ENCODE measurements at places on chromosomes 1 and 21. TPM values are rescaled to one million over a fixed set of nuclear protein-coding genes. Genes with fewer than 3 reads are reported as not detected.

DYNLT4 gene
- not detected for total RNA-seq

VAMP3 gene
- total RNA-seq, result 51.2 TPM

DNA sequence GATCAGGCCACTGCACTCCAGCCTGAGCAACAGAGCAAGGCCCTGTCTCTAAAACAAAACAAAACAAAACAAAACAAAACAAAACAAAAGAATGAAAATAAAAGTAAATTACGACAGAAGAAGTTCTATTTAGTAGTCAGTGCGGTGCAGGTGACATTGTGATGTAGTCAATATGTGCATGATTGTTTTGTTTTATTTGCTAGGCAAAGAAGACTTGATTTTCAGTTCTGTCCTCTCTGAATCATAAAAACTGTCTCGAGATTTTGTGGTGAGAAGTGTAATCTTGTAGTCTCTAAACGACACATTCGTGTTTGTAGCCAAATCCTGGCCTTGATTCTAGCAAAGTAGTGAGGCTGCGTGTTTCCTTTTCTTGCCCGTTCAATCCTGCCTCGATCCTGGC lies 23.5 kb downstream of the PEX14 start:
- no peak for DNase-seq
- no peaks in the 10 kb centered on the region for H3K27me3 ChIP-seq
- H3K4me1 ChIP-seq, result no peaks in the 10 kb centered on the region
- no peak overlapping the region for H3K4me3 ChIP-seq
- peak overlapping the region; percentile 9 for H3K27ac ChIP-seq
- no peaks in the 10 kb centered on the region for H3K36me3 ChIP-seq

- no peaks in the 10 kb centered on the region for H3K27me3 ChIP-seq
- DNase-seq, result peak; percentile 94
- H3K27ac ChIP-seq, result peak overlapping the region; percentile 89
These were observed 59.2 kb upstream of the SSBP3 start for GRCh38 chr1:54465351-54465811.

DNA sequence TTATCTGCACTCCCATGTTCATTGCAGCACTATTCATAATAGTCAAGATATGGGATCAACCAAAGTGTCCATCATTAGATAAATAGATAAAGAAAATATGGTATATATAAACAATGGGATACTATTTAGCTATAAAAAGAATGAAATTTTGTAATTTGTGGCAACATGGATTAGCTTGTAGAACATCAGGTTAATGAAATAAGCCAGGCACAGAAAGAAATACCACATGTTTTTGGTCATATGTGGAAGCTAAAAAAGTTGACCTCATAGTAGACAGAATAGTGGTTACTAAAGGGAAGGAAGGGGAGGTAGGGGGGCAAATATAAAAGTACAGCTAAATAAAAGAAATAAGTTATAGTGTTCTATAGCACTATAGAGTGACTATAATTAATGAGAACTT lies 68.5 kb downstream of the SCMH1 start:
- no peak for DNase-seq
- H3K4me3 ChIP-seq, result no peak overlapping the region
- no peaks in the 10 kb centered on the region for H3K36me3 ChIP-seq
- no peaks in the 10 kb centered on the region for H3K27me3 ChIP-seq
- H3K4me1 ChIP-seq, result no peaks in the 10 kb centered on the region

DNA sequence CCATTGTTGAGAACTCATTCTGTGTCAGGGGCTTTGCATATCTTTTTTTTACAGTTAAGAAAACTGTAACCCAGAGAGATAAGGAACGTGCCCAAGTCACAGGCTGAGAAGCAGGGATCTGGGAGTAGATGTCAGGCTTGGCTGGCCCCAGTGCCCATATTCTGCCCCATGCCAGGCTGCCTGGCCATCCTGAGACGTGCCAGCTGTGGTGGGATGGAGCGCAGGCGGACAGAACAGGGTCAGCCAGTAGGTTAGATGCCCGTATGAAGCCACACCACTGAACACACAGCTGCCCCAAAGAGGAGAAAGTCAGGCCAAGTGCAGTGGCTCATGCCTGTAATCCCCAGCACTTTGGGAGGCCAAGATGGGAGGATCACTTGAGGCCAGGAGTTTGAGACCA lies 55.9 kb downstream of the SLC66A1 start:
- no peaks in the 10 kb centered on the region for H3K4me1 ChIP-seq
- no peak overlapping the region for H3K27ac ChIP-seq
- no peak for DNase-seq
- no peaks in the 10 kb centered on the region for H3K36me3 ChIP-seq
- no peaks in the 10 kb centered on the region for H3K27me3 ChIP-seq

GRCh38 chr1:5504364-5504740 lies 487.9 kb downstream of the NPHP4 start:
- H3K36me3 ChIP-seq, result no peaks in the 10 kb centered on the region
- no peaks in the 10 kb centered on the region for H3K27me3 ChIP-seq
- H3K4me3 ChIP-seq, result no peak overlapping the region
- no peaks in the 10 kb centered on the region for H3K4me1 ChIP-seq
- no peak overlapping the region for H3K27ac ChIP-seq

- DNase-seq, result no peak
- H3K4me3 ChIP-seq, result no peak overlapping the region
- no peak overlapping the region for H3K27ac ChIP-seq
- H3K27me3 ChIP-seq, result no peaks in the 10 kb centered on the region
These were observed 38.3 kb downstream of the CAMSAP2 start for GRCh38 chr1:200776949-200777348.

DNA sequence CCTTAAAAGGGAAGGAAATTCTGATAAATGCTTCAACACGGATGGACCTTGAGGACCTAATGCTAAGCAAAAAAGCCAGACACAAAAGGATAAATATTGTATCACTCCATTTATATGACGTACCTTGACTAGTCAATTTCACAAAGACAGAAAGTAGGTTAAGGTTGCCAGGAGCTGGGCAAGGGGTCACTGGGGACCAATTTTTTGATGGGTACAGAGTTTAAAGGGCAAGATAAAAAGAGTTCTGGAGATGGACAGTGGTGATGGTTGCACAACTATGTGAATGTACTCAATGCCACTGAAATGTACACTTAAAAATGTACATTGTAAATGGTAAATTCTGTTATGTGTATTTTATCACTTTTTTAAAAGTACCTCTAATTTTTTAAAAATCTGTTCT lies 32.1 kb upstream of the SLAMF9 start:
- H3K4me3 ChIP-seq, result no peak overlapping the region
- no peaks in the 10 kb centered on the region for H3K36me3 ChIP-seq
- H3K27me3 ChIP-seq, result peaks cover 5% of the 10 kb centered on the region
- H3K27ac ChIP-seq, result no peak overlapping the region
- peaks cover 13% of the 10 kb centered on the region for H3K4me1 ChIP-seq

DNA sequence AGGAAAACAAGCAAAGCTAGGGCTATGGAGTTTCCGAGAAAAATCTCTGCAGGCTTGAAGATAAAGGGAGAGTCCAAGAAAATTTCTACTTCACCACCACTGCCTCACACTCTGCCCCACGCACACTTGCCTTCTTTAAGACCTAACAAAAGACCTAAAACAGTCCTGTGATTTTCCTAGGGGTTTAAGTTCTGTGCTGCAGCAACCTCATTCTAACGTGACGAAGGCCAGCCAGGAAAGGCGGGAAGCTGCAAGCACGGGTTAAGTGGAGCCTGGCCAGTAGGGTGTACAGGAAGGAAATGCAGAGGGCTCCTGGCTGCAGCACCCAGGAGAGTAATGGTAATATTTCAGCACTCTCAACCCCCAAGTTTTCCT lies 1.5 kb downstream of the SPATA6 start:
- no peaks in the 10 kb centered on the region for H3K27me3 ChIP-seq
- H3K36me3 ChIP-seq, result no peaks in the 10 kb centered on the region
- H3K4me3 ChIP-seq, result no peak overlapping the region
- peak; percentile 20 for DNase-seq
- H3K27ac ChIP-seq, result no peak overlapping the region
- H3K4me1 ChIP-seq, result peaks cover 4% of the 10 kb centered on the region

- no peak overlapping the region for H3K4me3 ChIP-seq
- DNase-seq, result peak; percentile 50
- H3K36me3 ChIP-seq, result no peaks in the 10 kb centered on the region
- peaks cover 14% of the 10 kb centered on the region for H3K4me1 ChIP-seq
- peak overlapping the region; percentile 50 for H3K27ac ChIP-seq
These were observed 2.8 kb downstream of the PHGDH start for GRCh38 chr1:119714583-119714982.

DNA sequence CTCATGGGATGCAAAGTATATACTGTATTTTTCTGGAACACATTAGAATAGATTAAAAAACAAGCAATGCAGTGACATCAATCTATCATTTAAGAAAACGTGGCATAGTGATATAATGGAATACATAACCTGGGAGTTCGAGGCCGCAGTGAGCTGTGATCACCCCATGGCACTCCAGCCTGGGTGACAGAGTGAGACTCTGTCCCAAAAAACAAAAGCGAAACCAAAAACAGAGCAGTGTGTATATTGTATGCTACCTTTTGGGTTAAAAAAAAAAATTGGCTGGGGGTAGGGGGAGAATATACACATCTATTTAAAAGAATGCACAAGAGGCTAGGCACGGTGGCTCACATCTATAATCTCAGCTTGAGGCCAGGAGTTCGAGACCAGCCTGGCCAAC lies 13.5 kb downstream of the SLC2A1 start:
- H3K27ac ChIP-seq, result peak overlapping the region; percentile 4
- H3K4me1 ChIP-seq, result peaks cover 48% of the 10 kb centered on the region
- no peak for DNase-seq
- peaks cover 30% of the 10 kb centered on the region for H3K36me3 ChIP-seq

- no peak for DNase-seq
- H3K36me3 ChIP-seq, result no peaks in the 10 kb centered on the region
- H3K4me1 ChIP-seq, result no peaks in the 10 kb centered on the region
- no peak overlapping the region for H3K4me3 ChIP-seq
- no peaks in the 10 kb centered on the region for H3K27me3 ChIP-seq
These were observed 6.8 kb downstream of the SH2D2A start for GRCh38 chr1:156809711-156810366.

DNA sequence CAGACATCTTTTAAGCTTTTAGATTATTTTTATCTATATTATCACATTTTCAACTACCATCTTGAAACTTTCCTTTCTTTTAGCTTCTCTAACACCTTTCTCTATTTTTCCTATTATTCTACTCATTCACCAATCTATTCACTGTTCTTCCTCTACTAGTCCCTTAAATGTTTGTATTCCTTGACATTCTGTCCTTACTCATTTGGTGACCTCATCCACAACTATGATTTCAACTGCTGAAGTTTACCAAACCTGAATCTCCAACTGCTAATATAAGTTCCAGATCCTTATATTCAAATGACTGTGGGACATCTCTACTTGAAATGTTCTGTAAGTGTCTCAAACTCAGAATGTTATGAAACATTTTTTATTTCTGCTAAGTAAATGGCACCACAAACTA lies 49.2 kb downstream of the TUT4 start:
- no peak overlapping the region for H3K4me3 ChIP-seq
- H3K4me1 ChIP-seq, result no peaks in the 10 kb centered on the region
- H3K36me3 ChIP-seq, result no peaks in the 10 kb centered on the region
- no peak for DNase-seq
- no peak overlapping the region for H3K27ac ChIP-seq
